ENCODE measurements at places on chromosomes 5 and 9.

DNA sequence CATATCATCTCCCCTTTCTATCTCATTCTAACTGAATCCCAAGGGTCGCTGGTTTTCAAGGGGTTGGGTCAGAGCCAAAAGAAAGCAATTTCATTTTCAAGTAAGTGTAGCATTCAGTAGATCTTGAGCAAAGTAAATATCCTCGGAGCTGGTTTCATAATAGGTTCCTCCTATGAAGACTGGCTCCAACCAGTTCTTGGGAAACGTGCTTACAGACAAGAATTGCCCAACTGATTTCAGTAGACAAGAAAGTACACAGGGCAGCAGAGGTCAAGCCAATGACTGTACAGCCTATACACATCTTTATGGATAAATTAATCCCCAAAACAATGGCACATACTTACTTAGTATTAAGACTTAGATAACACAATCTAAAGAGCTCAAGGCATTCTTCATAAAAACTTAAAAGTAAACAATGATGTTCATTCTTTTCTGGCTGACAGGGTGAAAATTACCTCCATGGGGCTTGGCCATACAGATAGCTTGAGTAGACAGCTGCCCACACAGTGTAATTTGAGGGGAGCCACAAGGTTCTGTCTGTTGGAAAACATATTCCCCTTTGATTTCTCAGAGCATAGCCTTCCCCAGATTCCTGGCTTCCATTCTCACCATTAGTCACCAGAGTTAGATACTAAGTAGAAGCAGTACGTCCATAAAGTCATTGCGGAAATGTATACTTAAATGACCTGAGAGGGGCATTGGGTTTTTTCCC lies 163.9 kb downstream of the ARRDC3 start:
- peaks cover 1% of the 10 kb centered on the region for H3K4me1 ChIP-seq
- no peak for DNase-seq
- H3K36me3 ChIP-seq: no peaks in the 10 kb centered on the region

GRCh38 chr5:74266836-74267235 lies 373.7 kb downstream of the ENC1 start:
- H3K27me3 ChIP-seq: peaks cover 8% of the 10 kb centered on the region
- no peak for DNase-seq

- H3K4me3 ChIP-seq: peak overlapping the region; percentile 95
- peaks cover 34% of the 10 kb centered on the region for H3K4me1 ChIP-seq
- peak overlapping the region; percentile 98 for H3K27ac ChIP-seq
- peaks cover 13% of the 10 kb centered on the region for H3K27me3 ChIP-seq
- DNase-seq: no peak
Observed at GRCh38 chr5:73496984-73497457, 1.2 kb upstream of the BTF3 start.

- no peak within 1 kb of the TSS for H3K27ac ChIP-seq
- H3K4me1 ChIP-seq: peaks cover 22% of the 10 kb centered on the region
- peak within 1 kb of the TSS; percentile 80 for H3K4me3 ChIP-seq
- no peaks in the 10 kb centered on the region for H3K36me3 ChIP-seq
- peaks cover 75% of the 10 kb centered on the region for H3K27me3 ChIP-seq
Observed at GRCh38 chr9:68704814-68705530, at the start of gene PIP5K1B. Gene PIP5K1B, plus strand, starts transcription at chr9:68705240. Its CDS starts 117,375 bp downstream, at chr9:68822615.

GRCh38 chr9:31615966-31616365 lies 768.5 kb upstream of the ACO1 start:
- no peak overlapping the region for H3K27ac ChIP-seq
- DNase-seq: no peak
- H3K27me3 ChIP-seq: no peaks in the 10 kb centered on the region

- no peak overlapping the region for H3K4me3 ChIP-seq
- H3K4me1 ChIP-seq: peaks cover 3% of the 10 kb centered on the region
- H3K27me3 ChIP-seq: no peaks in the 10 kb centered on the region
- peaks cover 4% of the 10 kb centered on the region for H3K36me3 ChIP-seq
- no peak overlapping the region for H3K27ac ChIP-seq
Observed at GRCh38 chr9:122070728-122071515, 22.2 kb downstream of the TTLL11 start.

DNA sequence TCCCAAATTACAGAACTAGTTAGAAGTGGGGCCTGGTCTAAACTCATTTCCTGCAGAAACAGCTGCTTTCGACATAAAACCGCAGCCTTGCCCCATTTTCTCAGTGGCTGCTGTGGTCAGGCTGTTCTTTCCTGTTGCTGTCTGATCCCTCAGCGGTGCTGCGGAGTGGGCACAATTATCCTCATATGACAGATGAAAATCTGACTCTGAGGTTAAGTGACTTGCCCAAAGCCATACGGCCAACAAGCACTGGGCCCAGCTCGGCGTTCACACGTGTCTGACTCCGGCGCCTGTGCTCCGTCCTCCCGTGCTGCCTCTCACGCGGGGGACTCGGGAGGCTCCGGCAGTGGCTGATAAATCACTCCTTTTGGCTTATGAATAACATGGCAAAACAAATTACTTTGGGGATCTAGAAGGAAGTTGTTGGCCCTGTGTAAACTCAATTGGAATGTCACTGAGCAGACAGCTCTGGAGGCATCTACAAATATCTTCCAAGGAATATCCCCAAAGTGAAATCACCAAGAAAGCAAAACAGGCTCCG lies 142.6 kb upstream of the LMX1B start:
- H3K27ac ChIP-seq: peak overlapping the region; percentile 87
- H3K36me3 ChIP-seq: no peaks in the 10 kb centered on the region
- H3K4me1 ChIP-seq: peaks cover 56% of the 10 kb centered on the region
- H3K4me3 ChIP-seq: peak overlapping the region; percentile 52

- no peaks in the 10 kb centered on the region for H3K4me1 ChIP-seq
- H3K4me3 ChIP-seq: no peak overlapping the region
- no peaks in the 10 kb centered on the region for H3K36me3 ChIP-seq
- DNase-seq: no peak
- H3K27ac ChIP-seq: no peak overlapping the region
- no peaks in the 10 kb centered on the region for H3K27me3 ChIP-seq
Observed at GRCh38 chr5:26649000-26649399, 389.4 kb downstream of the CDH9 start.

DNA sequence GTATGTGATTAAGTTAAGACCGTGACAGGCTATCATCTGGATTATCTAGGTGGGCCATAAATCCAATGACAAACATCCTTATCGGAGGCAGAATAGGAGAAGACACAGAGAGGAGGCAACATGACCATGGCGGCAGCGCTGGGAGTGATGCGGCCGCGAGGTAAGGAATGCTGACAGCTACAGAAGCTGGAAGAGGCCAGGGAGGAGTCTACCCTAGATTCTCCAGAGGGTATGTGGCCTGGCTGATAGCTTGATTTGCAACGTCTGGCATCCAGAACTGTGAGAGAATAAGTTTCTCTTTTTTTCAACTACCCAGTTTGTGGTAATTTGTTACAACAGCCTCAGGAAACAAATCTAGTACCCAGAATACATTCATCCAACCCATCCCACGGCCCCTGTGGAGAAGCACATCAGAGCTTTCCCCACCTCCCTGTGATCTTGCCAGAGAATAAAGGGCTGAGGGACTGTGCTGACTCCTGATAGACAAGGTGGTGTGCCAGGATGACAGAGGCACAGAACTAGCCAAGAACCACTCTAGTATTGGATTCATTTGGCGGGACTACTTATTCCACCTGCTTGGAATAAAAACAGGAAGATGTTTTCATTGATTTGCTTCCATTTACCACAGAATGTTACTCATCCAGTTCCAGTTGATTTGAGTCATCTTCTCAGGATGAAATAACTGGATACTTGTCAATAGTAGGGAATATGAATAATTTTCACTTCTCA lies 187.4 kb downstream of the MAN2A1 start:
- H3K4me3 ChIP-seq: no peak overlapping the region
- H3K27ac ChIP-seq: no peak overlapping the region
- H3K36me3 ChIP-seq: no peaks in the 10 kb centered on the region
- H3K27me3 ChIP-seq: no peaks in the 10 kb centered on the region

GRCh38 chr5:29077451-29077850 lies 2039.1 kb upstream of the CDH9 start:
- H3K36me3 ChIP-seq: no peaks in the 10 kb centered on the region
- no peak overlapping the region for H3K27ac ChIP-seq
- no peaks in the 10 kb centered on the region for H3K27me3 ChIP-seq
- no peak overlapping the region for H3K4me3 ChIP-seq
- DNase-seq: no peak

All from activated naive CD8-positive, alpha-beta T cell treated with anti-CD3 and anti-CD28 coated beads, Interleukin-2, amount 50 U/mL, for 24 hours (primary cell).